ENCODE measurements at places on chromosomes 12 and 14. TPM values are rescaled to one million over a fixed set of nuclear protein-coding genes. Genes with fewer than 3 reads are reported as not detected.

The KLRG1 gene
- total RNA-seq: 2.8 TPM

The IRAK3 gene
- 11.7 TPM for total RNA-seq

The VPS33A gene
- 15.2 TPM for total RNA-seq

The ZNF385A gene
- total RNA-seq: 38.2 TPM

The RERG gene
- total RNA-seq: 20.4 TPM

The KRT78 gene
- not detected for total RNA-seq

The OR6C1 gene
- not detected for total RNA-seq
